Activated naive CD8-positive, alpha-beta T cell treated with anti-CD3 and anti-CD28 coated beads, Interleukin-2, amount 50 U/mL, for 16 hours (primary cell): ENCODE measurements at places on chromosomes 6 and 20.

- no peak for DNase-seq
Measured at GRCh38 chr6:86516087-86516486, 421.2 kb upstream of the HTR1E start.

GRCh38 chr6:133623065-133623464, 265.8 kb upstream of the TCF21 start:
- DNase-seq, result no peak

DNA sequence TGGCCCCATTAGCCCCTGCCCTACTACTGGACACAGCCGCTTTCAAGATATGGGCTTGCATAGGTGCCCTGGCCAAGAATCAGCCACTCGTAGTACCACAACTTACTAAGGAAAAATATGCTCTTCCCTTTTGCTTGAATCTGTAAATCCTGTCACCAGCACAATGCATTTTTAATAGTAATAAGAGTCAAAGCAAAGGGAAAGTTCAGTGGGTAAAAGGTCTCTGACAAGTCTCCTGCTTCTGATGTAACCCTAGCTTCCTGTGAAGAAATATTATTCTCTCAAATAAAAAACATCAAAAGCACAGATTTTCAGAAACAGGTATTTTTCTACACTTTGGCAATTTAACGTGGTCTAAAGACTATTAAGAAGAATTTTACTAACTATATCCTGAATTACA, 373.8 kb downstream of the GJA1 start:
- DNase-seq, result no peak

DNA sequence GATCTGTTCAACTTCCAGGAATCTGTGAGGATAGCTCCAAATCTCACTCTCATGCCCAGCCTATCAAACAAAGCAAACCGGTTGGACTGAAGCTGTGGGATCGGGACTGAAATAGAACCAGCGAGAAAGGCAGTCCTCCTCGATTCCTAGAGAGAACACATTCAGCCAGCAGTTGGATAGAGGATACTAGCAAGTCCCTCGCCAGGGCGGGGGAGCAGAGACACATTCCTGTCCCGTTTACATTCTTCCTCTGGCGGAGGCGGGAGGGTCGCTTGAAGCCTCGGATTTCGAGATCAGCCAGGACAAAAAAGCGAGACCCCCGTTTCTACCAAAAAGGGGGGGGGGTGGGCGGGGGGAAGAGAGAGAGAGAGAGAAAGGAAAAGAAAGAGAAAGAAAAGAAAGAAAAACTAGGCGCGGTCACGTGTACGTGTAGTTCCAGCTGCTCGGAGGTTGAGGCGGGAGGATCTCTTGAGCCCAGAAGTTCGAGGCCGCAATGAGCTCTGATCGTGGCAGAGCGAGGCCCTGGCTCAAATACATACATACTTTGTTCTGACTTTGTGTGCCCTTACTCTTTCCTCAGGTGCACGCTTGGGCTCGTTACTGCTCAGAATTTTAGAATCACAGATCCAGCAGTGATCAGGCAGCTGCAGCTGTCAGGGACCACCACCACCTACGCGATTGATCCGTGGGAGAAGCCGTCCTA, 19.5 kb downstream of the ZNF311 start:
- DNase-seq, result no peak

- DNase-seq, result no peak
Measured at GRCh38 chr6:38354037-38354381, 285.7 kb downstream of the BTBD9 start.

GRCh38 chr6:126181173-126181741, 158.7 kb upstream of the CENPW start:
- no peak for DNase-seq

DNA sequence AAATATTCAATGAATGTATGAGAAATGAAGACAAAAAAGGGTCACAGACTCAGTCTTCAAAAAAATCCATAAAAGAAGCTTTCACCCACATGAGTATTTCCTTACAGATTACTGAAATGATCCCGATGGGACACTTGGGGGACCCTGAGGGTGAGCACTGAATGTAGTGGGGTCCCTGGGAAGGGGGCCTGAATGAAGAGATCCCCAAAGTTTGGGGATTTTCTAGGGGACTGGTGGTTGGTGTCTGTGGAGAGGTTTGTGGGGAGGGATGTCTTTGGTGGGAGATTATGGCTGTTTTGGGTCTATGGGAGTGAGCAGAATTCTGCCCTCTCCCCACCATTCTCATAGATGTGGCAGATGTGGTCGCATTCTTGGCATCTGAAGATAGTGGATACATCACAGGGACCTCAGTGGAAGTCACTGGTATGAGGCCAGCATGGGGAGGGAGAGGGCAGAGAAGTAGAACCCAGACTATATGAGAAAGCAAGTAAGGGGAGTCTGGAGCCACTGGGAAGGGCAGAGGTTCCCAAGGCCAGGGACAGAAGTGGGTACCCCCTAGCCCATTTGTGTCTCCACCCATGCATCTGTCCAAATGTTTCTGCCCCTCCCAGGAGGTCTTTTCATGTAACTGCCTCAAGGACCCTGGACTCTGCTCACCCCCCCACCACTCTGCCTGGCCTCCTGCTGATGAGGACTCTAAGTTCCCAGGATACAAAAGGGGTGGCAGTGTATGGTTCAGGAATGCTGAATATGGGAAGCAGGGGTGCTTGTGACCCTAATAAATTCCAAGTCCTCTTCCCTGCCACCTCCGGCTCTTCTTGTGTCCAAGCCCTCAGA, 1.8 kb downstream of the HSD17B8 start:
- DNase-seq, result no peak

DNA sequence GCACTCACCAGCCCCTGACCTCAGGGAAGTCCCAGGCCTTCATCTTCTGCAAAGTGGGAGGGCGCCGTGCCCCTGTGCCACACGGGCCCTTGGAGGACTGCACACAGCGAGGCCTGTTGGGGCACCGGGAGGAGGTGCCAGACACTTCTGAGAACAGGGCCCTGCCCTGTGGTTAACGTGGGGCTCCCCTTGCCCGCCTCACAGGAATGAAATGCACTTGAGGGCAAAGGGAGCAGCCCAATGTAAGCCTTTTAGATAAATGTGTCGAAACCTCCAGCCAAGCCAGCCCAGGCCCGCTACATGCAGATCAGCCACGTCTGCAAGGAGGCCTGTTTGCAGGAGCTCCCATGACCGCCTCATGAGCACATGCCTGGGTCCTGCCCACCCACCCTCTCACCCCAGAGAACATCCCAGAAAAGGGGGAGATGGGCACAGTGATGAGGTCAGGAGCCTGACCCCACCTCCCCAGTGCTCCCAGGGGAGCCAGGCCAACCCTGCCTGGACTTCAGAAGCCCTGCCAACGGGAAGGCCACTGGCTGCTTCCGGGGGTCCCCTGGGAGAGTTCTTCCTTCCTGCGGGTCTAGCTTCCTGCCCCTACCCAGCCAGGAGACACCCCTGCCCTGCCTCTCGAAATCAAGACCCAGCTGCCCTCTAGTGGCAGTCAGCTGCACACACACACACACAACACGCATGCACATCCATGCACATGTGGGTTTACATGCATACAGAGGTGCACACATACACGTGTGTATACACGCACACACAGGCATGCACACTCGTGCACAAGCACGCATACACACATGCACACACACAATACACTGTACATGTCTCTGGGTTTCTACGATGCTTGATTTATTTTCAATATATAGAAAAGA, 178.7 kb downstream of the TAF4 start:
- no peak for DNase-seq

DNA sequence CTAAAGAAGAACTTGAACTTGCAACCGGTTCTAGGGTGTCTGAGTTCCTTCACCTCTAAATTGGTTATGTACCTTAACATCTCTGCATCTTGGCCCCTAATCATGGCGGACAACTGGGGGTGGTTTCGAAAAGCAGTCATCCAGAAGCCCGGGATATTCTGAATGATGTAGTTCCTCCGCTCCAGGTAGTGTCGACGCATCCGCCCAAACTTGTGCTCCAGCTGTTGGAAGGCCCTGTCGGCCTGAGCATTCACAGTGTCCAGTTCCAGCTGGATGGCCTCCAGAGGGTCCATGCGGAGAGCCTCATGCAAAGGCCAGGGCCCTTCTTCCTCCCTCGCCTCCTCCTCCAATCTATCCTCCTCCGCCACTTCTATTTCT, 887 bp downstream of the TSPYL1 start:
- DNase-seq, result no peak

GRCh38 chr6:55049866-55050265, 124.4 kb upstream of the HCRTR2 start:
- DNase-seq, result no peak

DNA sequence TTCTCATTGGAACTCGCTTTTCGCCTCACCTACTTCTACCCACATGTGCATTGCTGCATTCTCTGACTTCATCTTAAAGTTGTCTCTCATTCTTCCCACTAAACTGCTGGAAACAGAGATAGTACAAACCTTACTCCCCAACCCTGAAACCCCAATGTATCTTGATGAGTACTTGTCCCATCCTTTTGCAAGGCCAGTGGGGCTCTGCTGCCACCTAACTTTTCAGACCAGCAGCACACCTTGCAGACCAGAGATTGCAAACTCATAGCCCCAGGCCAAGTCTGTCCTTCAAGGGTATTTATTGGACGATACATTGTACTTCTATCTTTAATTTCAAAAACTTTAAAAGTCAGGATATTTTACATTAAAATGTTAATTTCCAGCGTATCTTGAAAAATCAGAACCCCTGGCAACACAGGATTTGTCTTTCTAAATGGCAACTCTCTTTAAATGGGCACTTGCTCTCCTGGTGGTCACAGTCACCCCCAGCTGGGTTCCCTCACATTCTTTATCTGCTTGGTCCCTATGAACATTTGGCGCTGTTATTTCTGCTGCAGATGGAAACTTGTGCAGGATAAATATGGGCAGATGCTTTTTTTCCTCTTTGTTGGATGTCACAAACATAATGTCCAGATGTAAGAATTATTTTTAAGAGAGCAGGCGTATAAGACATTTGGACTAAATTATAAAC, 83.9 kb downstream of the SOD2 start:
- no peak for DNase-seq

- no peak for DNase-seq
Measured at GRCh38 chr6:13368731-13369115, 40.4 kb upstream of the TBC1D7 start.

- DNase-seq, result no peak
Measured at GRCh38 chr6:37320646-37321045, 33.1 kb upstream of the RNF8 start.

GRCh38 chr6:7463785-7464184, 74.2 kb downstream of the RIOK1 start:
- DNase-seq, result no peak

DNA sequence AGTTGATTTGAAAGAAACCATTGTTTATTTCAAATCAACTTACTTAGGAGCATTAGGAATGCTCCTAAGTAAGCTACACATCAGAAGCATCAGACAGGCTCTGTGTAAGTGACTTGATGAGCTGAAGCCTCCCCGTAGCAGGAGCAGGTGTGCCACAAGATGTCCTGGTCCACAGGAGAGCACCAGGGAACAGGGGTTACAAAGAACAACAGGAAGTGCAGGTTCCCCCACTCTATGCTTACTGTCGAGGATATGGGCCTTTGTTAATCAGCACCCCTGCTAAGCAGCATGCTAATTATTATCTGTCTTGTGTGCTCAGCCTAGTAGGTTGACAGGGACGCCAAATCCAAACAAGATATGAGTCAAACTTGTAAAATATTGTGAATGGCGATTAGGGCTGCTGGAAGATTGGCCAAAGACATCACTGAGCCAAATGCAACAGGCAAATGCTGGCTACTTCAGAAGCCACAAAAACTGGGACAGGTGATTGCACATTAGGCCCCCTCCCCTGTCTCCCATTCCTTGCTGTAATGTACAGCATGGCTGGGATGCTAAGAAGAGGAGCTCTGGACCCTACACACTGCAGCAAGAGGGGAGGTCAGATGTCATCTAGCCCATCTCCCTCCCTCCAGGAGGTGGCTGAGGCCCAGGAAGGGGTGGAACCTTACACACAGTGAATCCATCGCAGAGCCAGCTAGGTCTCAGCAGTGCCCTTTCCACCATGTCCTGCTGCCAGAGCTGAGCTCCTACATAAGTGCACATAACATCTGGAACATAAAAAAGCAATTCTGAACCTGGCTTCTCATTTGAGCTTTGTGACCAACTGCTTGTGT, 939 bp downstream of the TGM3 start:
- DNase-seq, result no peak

DNA sequence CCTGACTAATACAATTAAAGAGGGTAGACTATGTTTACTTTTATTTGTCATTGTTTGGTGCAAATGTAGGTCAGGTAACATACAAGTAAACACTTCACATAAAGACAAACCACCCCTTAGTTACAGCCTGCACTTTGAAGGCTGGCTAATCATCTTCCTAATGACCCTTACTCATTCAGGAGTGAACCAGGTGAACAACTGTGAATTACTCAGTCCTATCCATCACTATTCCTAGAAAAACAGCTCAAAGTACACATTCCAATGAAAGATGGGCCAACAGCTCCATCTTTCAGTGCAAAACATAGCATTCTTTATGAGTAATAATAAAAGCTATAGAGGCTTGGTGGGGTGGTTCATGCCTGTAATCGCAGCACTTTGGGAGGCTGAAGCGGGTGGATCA, 78.2 kb downstream of the FRK start:
- DNase-seq, result no peak

DNA sequence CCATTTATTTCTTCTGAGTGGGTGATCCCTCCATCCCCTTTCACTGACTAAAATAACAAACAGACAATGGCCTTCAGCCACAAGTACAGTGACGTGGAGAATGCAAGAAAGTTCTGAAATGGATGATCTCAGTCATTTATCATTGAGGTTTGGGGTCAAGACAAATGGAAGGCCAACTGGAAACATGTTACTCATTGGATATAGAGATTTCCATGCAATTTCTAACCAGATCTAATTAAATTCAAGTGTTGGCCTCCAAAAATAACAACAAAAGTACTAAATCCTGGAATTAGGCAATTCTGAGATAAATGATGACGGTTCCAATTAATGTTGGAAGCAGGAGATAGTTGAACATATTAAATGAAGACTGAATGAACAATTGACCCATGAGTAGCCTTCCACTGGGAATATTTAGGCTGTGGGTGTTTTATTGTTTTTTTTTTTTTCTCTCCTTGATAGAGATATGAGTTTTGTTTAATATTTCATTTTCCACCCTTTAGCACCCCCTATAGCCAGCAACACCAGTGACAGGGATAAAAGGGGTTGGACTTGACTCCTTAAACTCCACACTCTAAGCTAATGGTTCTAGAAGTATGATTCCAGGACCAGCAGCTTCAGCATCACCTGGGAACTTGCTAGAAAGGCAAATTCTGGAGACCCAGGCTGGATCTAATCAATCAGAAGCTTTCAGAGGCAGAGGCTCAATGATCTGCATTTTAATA, 112.8 kb downstream of the BCAS1 start:
- DNase-seq, result no peak

- DNase-seq, result peak; percentile 56
Measured at GRCh38 chr20:47196091-47197081, 160.1 kb downstream of the ZMYND8 start.

DNA sequence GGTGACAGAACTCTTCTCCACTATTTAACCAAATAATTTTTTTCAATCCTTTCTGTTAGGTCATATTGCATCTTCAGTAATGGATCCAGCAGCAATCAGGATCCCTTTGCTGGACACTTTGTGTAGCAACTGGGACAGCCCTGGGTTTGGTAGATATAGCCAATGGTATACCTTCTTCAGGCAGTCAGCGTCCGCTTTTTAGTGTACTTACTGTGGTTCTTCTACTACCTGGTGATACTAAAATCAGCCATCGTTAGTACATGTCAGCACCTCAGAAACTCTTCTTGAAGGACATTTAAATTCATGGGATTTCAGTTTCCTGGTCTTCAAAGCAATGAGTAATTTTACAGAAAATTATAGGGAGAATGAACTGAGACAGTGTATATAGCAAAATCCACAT, 93.5 kb downstream of the ADGRG6 start:
- DNase-seq, result no peak

- no peak for DNase-seq
Measured at GRCh38 chr20:52383995-52384621, 192.5 kb upstream of the ZFP64 start.
